ENCODE measurements at places on chromosomes 2 and 18.

- DNase-seq, result peak; percentile 43
These were observed 89.3 kb downstream of the PDE11A start for GRCh38 chr2:177983183-177983788.

GRCh38 chr18:52869942-52870907 is 530.2 kb downstream of the DCC start:
- no peak for DNase-seq

- peak; percentile 74 for DNase-seq
These were observed 107.8 kb downstream of the METTL8 start for GRCh38 chr2:171325886-171326585.

GRCh38 chr2:112000399-112001135 is 54.5 kb upstream of the TMEM87B start:
- no peak for DNase-seq
